ENCODE measurements at places on chromosomes 11 and 22. TPM values are rescaled to one million over a fixed set of nuclear protein-coding genes. Genes with fewer than 3 reads are reported as not detected.

- no peak for DNase-seq
Observed at GRCh38 chr11:120941000-120941399, 82.9 kb upstream of the TBCEL start.

DNA sequence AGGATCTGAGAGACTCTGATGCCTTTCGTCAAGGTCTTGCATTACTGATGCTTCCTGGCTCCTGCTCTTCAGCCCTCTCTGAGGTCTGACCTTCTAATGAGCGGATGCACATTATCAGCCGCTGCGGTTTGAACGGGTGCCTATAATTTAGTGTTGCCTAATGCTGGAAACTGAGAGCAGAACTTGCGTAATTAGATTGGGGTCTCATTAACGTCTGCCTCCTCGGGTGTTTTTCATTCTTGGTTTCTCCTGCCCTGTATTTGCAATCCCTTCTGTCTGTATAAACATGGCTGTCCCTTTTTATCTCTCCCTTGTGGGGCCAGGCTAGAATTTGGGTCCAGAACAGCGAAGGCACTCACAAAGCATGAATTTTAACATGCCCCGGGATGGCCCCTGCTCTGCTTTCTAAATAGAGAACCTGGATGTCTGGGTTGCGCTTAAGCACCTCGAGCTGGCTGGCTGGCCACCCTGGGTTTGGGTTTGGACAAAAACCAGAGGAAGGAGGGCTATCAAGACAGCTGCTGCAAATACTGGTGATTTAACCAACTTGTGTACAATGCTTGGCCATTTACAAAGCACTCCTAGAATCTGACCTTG, 118.6 kb downstream of the TIMP3 start:
- peak; percentile 70 for DNase-seq

Gene NTM
- total RNA-seq, result 2.9 TPM

Gene PLET1
- not detected for total RNA-seq

GRCh38 chr11:45051621-45052020, 94.8 kb upstream of the PRDM11 start:
- no peak for DNase-seq

Gene VPREB1
- total RNA-seq, result not detected

Gene APOL2
- 67.0 TPM for total RNA-seq

GRCh38 chr11:501683-502287, 5.3 kb downstream of the RNH1 start:
- no peak for DNase-seq

GRCh38 chr22:39457198-39457555, 365 bp downstream of the MGAT3 start:
- no peak for DNase-seq

GRCh38 chr22:28441720-28442263, 237.8 kb downstream of the TTC28 start:
- DNase-seq, result no peak

DNA sequence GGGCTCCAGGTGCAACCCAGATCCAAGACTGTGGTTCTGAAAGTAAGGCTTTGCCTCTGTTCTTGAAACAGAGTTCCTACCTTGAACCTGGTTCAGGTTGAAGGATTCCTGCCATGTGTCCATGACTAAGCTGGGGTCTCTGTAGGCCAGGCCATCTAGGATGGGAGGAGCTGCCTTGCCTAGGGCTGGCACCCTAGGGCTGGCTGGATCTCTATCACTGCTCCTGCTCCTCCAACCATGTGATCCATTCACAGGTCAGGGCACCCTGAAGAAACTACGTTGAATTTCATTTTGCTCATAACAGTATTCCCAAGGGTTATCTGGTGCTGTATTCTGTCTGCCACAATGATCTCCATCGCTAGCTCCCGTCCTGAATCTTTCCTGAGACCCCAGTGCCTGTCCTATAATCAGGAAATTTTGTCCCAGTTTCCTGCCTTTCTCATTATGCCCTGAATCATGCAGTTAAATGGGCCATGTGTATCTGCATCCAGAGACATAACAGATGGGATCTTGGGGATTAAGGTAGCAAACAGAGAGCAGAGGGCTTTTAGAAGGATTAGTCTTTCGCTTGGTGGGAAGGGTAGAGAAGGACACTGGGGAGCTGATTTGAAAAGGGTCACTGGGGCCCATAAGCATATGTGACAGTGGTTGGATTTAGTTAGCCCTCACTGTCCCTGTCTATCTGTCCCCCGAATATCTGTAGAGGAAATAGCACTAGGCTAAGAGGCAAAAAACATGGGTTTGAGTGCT, 98.2 kb upstream of the MTMR2 start:
- DNase-seq, result no peak

GRCh38 chr22:21612858-21613257, 17.0 kb downstream of the YDJC start:
- no peak for DNase-seq

Gene BIRC3
- total RNA-seq, result 10.6 TPM

Gene LDLRAD3
- total RNA-seq, result 1.7 TPM

DNA sequence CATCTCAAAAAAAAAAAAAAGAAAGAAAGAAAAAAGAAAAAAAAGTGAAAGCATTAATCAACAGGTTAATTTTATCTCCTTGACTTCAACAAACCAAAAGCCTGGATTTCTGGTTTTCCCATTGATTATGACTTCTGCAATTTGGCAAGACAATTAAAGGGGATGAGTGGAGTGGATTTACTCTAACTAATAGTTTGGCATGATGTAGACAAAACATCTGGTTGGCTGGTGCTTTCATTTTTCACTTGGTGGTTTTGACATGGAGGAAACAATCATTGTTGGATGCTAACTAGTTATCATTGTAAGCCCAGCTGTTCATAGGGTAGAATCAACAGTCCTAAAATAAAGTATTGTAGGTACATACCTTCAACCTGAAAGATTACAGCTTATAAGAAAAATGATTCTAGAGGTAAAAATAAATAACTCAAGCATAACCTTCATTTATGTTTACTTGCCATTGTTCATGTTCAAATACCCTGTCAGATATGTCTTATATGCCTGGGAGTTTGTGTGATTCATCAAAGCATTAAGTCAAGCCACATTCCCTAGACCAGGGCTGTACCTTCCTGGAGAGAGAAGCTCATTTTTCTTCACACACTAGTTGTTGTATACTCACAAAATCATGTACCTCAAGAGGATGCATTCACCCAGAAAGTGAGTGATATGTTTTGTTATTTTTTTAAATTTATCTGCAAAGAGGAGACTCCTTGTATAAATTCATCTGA, 15.1 kb downstream of the FIBIN start:
- DNase-seq, result no peak

DNA sequence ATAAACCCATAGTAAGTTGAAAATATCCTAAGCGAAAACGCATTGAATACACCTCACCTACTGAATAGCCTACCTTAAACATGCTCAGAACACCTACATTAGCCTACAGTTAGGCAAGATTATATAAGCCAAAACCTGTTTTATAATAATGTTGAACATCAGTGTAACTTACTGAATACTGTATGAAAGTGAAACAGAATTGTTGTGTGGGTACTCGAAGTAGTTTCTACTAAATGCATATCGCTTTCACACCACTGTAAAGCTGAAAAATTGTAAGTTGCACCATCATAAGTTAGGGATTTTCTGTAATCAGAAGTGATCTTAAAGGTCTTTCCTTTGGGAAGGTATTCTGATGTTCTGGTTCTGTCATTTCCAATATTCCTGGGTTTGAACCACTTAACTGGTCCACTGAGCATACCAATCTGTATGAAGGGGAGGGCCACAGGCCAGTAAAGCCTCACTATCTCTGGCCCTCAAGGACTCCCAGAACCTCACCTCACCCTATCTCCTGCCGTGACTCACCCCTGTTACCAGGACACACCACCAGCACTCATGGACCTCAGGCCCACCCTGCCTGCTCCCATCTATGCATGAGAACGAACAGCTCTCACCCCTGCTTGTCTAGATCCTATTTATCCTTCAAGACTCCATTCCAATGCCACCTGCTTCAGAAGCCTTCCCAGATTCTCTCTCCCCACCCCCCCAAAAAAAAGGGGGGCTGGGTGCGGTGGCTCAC, 70.0 kb downstream of the NAT10 start:
- DNase-seq, result no peak

Gene CASP12
- total RNA-seq, result 0.22 TPM

GRCh38 chr11:36156817-36157519, 132.3 kb downstream of the COMMD9 start:
- no peak for DNase-seq

GRCh38 chr22:37533995-37534394, 14.8 kb upstream of the CARD10 start:
- DNase-seq, result no peak

GRCh38 chr11:109000531-109000930, 335.7 kb downstream of the DDX10 start:
- no peak for DNase-seq

Gene MEI1
- total RNA-seq, result 0.41 TPM

Gene SNX19
- 54.9 TPM for total RNA-seq

DNA sequence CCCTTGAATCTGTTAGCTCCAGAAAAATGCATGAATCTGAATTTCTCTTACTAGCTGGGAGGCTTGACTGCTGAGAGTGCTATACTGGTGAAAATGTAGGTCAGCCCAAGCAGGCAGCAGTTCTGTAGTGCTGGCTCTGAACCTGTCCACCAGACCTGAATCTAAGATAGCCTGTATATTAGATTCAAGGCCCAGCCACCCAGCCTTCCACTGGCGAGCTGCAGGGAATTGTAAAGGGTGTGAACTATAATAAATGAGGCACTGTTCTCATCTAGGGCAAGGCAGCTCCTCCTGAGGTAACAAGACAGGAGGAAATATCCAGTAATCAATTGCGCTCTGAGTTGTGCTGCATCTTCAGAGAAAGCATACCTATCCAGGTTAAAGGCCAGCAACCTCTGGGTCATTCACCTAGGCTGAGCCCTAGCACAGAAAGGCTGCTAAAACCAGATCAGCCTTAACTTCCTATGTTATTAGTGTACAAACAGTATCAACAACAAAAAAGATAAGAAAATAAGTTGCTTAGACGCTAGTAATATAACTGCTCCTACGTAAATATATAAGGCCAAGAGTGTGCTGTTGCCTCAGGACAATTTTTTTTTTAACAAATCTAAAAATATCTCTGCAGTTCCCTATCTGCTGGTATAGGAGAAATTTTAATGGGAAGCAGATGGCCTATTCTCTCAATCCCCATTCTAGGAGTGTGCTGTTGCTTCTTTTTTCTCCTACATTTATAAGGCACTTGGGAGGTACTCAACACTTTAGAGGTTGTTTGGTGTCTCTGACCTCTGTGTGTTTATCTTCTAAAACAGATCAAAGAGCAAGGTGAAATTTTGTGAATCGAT, 63.0 kb downstream of the RELT start:
- no peak for DNase-seq

Gene TSGA10IP
- total RNA-seq, result not detected

DNA sequence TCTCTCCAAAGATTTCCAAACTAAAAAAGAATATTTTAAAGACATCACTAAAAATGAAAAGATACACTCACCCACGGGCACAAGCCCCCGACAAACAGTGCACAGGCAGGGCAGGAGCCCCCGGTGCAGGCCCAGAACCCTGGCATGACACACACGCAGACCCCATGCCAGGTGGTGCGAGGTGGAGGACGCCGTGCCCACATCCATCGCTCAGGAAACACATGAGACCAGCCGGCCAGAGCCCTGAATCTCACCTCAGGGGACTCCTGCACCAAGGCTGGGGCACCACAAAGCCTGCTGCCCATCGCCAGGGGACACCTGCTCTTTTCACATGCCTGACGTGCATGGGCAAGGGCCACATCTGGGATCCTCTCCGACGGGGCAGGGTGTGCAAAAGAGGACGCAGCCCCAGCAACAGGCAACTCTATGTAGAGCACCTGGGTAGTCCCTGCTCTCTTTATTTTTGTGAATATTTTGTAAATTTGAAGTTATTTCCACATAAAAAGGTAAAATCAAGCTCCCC, 13.4 kb downstream of the BRD1 start:
- DNase-seq, result no peak

Gene B3GAT3
- total RNA-seq, result 12.8 TPM

- no peak for DNase-seq
Observed at GRCh38 chr22:28896611-28897010, 13.2 kb downstream of the ZNRF3 start.

Gene PYGM
- 179 TPM for total RNA-seq

- DNase-seq, result no peak
Observed at GRCh38 chr11:35971841-35972422, 28.1 kb downstream of the LDLRAD3 start.

DNA sequence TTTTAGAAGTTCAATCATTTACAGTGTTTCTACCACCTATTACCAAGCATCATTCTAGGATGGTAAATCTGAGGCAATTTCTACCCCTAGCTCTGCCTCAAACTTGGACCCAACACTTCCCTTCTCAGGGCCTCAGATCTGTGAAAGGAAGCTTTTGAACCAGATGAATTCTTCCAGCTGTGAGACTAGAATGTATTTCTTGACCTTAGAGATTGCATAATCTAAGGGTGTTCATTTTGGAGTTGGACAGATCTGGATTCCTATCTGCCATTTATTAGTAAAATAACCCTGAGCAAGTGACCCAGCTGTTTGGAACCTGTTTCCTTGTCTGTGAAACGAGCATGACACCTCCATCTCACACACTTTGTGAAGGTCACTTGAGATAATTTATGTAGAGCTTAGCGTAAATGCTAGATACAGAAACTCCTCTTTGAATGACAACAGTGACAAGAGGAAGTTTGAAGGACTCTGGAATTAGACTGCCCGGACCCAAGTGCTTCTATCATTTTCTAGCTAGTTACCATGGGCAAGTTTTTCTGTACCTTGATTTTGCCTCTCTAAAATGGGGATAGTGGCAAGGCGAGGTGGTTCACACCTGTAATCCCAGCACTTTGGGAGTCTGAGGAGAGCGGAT, 3.8 kb upstream of the INTS5 start:
- no peak for DNase-seq

DNA sequence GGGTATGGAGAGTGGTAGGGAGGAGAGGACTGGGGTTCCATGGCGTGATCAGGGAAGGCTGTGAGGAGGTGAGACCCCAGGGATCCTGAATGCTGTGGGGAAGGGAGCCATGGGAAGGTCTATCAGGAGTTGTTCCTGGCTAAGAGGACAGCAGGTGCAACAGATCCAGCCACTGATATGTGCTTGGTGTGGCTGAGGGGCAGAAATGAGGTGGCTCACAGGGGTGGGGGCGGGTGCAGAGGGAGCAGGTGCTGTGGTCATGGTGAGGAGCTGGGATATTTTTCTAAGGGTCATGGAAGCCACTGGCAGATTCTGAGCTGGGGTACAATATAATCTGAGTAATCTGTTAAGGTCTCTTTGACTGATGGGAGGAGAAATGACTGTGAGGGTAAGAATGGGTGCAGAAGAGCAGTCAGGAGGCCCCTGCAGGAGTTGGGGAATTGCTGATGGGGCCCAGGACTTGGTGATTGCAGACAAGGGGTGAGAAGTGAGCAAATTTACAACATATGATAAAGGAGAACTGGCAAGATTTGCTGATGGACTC, 31.3 kb upstream of the DMC1 start:
- DNase-seq, result no peak
